Umbilical cord (tissue), 2 donors: ENCODE measurements at places on chromosomes 11 and 22. TPM values are rescaled to one million over a fixed set of nuclear protein-coding genes. Genes with fewer than 3 reads are reported as not detected.

TRIM34 gene
- 10.1 TPM for total RNA-seq

PRG2 gene
- 3.1 TPM for total RNA-seq

IGSF9B gene
- 30.1 TPM for total RNA-seq

OR51E2 gene
- 6.0 TPM for total RNA-seq

CSTPP1 gene
- total RNA-seq: 51.8 TPM

BIK gene
- total RNA-seq: not detected

TP53AIP1 gene
- 3.4 TPM for total RNA-seq

TMEM45B gene
- 2.9 TPM for total RNA-seq

NCF4 gene
- 13.5 TPM for total RNA-seq

UBXN1 gene
- 98.0 TPM for total RNA-seq

PTDSS2 gene
- total RNA-seq: 73.4 TPM

ZC3H12C gene
- total RNA-seq: 10.8 TPM
